ENCODE measurements at places on chromosomes 5 and 9. TPM values are rescaled to one million over a fixed set of nuclear protein-coding genes. Genes with fewer than 3 reads are reported as not detected.

Gene RAD23B
- 54.1 TPM for total RNA-seq

Gene CCL21
- total RNA-seq: not detected

Gene ADAMTS19
- total RNA-seq: 0.13 TPM

Gene SHC3
- 7.2 TPM for total RNA-seq

Gene TRMO
- 7.5 TPM for total RNA-seq

Gene PCDHA9
- under 0.01 TPM for total RNA-seq

Gene ADGRD2
- not detected for total RNA-seq

Gene EGFLAM
- total RNA-seq: 2.2 TPM

Gene AK8
- 0.49 TPM for total RNA-seq

Gene MELK
- 8.2 TPM for total RNA-seq

Gene PCDHGB3
- 3.8 TPM for total RNA-seq

Gene ANGPTL2
- total RNA-seq: 3.7 TPM

Gene PCDHB8
- 0.25 TPM for total RNA-seq

Gene C5orf34
- 0.89 TPM for total RNA-seq
